ENCODE measurements at places on chromosomes 5 and 9.

GRCh38 chr5:166509085-166509484 lies 1782.4 kb upstream of the WWC1 start:
- peak; percentile 17 for DNase-seq

GRCh38 chr9:109382182-109382581 lies 61.3 kb upstream of the EPB41L4B start:
- no peak for DNase-seq

DNA sequence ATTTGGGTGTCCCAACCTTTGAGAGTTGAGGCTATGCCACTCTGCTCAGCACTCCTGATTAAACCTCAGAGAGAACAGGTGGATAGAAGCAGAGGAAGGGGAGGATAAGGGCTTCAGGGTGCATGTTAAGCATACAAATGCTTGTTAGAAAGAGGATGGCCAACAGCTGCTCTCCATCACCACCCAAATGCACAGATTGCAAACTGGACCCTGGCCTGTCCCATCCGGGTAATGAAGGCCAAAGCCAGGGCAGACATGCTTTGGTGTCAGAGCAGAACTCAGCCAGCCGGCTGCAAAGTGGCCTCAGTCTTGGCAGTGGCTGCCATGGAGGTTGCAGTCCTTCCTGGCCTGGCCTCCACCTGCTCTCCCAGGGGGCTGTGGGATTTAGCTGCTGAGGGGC lies 84.3 kb downstream of the SIL1 start:
- DNase-seq, result no peak

GRCh38 chr5:141306630-141307029 lies 2.8 kb upstream of the SLC25A2 start:
- DNase-seq, result no peak

DNA sequence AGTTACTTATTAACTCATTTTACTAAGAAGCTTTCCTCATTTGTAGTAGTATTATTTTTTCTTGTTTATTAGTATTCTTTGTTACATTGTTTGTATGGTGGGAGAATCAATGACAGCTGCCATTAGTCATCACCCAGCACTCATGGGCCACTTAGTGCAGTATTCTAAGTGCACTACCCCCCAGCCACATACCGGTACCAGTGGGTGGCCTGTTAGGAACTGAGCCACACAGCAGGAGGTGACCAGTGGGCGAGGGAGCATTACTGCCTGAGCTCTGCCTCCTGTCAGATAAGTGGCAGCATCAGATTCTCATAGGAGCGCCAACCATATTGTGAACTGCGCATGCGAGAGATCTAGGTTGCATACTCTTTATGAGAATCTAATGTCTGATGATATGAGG lies 24.2 kb upstream of the CAMLG start:
- no peak for DNase-seq

- DNase-seq, result no peak
Observed at GRCh38 chr5:102539996-102540728, 41.4 kb upstream of the SLCO6A1 start.

DNA sequence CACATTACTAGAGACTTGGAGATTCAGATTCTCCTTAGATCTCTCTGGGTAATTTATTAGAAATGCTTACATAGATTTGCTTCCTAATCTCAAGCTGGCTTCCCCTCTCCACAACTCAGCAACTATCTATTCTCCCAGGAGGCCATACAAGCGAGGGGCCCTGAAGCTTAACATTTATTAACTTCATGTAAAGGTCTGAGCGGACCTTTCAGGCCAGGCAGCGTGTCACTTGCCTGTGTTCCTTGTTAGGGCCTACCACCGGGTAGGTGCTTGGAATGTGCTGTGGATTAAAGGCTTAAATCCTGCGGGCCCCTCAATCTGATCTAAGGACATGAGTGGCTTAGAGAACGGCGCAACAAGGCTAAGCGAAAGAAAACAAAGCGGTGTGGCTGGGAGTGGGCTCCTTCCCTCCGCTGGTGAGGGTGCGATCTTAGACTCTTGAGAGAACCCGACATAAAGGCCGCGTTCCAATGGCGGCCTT lies 712 bp upstream of the HSPA4 start:
- no peak for DNase-seq

DNA sequence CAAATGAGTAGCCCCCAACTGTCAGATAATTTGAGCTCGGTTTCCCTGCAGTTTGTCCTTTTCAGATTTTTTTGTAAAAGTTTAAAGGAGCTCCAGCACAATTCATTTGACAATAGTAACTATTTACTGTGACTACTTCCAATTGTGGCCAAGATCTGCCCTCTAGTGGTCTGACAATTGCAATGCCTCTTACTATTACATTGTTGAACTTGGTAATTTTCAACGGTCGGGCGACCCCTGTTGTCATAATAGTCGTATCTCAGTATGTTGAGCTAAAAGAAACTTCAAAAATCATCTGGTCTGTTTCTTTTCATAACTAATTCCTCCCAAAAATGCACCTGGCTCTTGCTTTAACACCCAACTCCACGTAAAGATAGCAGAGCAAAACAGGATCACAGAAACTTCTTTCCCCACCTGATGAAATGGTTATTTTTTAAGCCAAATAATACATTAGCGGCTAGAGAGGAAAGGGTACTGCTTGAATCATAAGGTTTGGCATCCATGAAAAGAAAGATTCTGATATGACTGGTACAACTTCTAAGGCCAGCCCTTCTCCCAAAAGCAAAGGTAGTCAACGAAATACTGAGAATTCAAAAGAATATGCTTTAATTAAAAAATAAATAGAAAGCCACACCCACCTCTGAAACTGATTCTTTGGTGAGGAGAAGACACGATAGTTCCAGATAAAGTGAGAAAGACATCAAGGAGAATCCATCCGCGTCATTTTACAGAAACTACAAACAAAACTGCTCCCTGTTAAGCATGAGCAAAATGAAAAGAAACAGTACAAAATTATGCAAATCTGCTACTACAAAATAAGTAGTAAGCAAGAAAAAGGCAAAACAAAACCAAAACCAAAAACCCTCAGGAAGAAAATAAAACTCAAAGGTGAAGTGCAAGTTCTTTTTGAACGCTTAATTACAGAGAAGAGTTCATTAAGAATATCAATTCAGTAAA lies 76.9 kb upstream of the HTR4 start:
- DNase-seq, result peak; percentile 17

- DNase-seq, result peak; percentile 69
Observed at GRCh38 chr9:35736201-35736633, 3.8 kb downstream of the CREB3 start.

DNA sequence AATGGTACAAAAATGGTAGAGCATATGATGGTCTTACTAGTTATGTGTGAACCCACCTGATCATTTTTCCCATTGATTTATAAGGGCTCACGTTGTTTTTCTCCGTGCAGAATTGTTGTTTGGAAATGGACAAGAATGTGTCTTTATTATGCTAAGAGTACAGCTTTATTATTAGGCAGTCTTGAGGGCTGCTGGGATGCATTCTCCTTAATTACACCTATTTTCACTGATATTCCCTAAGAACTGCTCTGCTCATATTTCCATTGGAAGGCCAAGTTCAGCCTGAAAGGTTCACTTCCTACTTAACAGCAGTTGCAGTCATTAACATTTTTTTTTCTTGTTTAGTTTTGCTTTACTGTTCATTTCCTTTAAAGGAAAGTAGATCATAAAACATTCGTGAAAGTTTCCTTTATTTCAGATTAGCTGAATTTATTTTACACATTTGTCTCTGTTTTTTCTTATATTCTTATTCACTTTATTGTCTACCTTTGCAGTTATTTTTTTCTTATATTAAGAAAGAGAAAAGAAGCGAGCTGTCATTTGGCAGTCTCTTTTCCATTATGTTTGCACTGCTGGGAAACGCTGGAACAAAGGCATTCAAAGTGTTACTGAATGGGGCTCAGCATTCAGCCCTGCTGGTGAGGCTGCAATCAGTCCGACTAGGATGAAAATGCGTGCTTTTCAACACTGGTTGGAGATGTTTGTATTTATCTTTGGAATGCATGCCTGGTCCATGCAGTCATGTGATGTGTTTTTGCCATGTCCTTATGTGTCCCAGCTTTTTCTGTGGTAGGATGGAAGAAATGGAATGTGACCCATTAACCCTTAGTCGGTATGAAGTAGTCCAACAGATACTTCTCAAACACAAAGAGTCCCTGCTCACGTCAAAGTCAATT lies 602.7 kb upstream of the ZNF608 start:
- DNase-seq, result no peak

- DNase-seq, result no peak
Observed at GRCh38 chr9:113577525-113578261, 114.2 kb downstream of the RGS3 start.

DNA sequence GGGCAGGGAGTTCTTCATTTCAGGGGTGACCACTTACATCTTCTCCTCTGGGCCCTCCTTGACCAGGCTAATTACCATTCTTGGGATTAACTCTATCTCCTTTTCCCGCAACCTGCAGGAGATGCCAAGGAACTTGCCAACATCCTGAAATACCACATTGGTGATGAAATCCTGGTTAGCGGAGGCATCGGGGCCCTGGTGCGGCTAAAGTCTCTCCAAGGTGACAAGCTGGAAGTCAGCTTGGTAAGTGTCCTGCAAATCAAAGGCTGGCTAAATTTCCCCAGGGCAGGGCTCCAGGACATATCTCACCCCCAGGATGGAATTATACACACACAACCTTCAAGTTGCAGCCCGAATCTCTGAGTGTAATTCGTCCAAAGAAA lies 30.2 kb downstream of the TGFBI start:
- DNase-seq, result no peak

DNA sequence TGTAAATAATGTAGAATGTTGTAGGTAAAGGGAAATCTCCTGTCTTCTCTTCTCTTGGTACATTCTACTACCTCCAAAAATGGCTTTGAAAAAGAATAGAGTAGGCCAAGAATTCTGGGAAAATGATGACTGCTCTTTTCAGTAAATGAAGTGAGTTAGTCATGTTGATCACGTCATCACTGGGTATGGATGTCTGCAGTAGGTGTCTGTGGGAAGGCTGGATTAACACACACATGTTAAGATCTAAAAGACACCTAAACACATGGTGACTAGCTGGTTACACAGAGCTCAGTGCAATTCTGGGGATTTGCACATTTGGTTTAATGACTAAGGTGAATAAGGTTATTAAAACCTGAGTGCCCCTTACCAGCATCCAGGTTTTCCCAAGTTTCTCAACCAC lies 161.5 kb downstream of the CEP120 start:
- DNase-seq, result no peak

DNA sequence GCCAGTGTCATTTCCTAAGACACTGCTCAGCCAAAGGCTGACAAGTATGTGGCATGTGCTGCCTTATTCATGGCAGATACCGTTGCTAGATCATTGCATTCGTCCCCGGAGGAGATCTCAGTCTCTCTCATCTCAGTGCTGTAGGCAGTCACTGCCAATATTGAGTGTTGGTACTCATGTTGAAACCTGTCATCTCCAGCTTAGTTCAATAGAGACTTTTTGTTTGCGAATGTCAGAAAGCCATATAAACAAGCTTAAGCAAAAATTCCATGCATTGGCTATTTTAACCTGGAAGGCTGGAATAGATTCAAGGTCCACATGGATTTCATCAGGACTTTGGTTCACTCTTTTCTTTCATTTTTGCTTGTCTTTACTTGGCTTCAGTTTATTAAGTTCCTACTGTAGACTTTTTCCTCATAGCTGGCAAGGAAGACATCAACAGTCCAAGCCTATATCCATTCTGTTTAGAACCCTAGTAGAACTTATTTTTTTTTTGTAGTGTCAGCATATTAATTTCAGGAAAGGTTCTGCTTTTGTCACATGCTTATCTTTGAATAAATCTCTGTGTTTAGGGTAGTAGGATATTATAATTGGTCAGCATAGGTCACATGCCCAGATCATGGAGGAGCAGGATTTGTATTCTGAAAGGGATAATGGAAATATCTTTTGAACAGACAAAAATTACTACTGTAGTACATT lies 66.8 kb downstream of the FCHO2 start:
- DNase-seq, result peak; percentile 12

- no peak for DNase-seq
Observed at GRCh38 chr9:36560771-36561170, 11.9 kb upstream of the MELK start.

- no peak for DNase-seq
Observed at GRCh38 chr9:20352591-20352990, 269.7 kb downstream of the MLLT3 start.

- DNase-seq, result no peak
Observed at GRCh38 chr5:163345216-163345615, 92.2 kb upstream of the CCNG1 start.

GRCh38 chr9:111482694-111483438 lies 1.3 kb downstream of the ECPAS start:
- DNase-seq, result peak; percentile 80

GRCh38 chr9:85575868-85576267 lies 165.9 kb downstream of the AGTPBP1 start:
- DNase-seq, result no peak

GRCh38 chr5:172802567-172803176 lies 31.4 kb upstream of the ERGIC1 start:
- no peak for DNase-seq

DNA sequence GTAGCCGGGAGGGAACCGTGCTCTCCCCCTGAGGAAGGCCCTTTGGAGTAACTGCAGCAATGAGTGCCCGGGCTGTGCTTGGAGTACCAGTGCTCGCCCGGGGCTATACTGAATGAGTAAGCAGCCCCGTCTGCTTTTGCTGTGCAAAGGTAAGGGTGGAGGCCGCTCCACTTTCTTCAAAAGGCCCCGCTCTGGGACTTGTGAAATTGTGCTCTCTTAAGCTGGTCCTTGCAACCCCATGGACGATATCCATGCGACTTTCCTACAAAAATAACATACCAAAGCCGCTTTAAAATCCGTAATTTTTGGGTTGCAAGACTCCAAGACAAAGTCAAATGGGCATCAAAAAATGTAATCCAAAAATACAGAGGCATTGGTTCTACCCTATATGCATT lies 578 bp upstream of the TNFAIP8 start:
- no peak for DNase-seq

DNA sequence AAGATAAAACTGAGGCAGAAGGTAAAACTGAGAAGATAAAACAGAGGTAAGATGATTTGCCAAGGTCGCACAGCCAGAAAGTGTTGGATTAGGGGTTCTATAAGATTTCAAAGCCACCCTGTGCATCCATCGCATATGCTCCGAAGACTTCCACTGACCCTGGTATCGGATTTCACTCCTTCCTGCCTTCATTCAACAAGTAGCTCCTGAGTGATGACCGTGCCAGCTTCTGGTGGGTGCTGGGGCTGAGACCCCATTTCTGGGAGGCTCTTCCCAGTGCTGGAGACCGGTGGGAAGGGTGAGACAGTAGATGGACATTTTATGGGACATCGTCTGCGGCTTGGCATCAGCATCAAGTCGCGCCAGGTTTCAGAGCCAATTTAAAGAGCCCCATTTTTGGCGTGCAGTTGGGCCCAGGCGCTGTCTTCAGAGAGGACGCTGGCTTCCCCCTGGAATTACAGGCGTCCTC lies 53.7 kb upstream of the DAB2IP start:
- DNase-seq, result no peak

GRCh38 chr9:34659592-34660253 lies 2.7 kb downstream of the CCL27 start:
- no peak for DNase-seq

- DNase-seq, result no peak
Observed at GRCh38 chr5:171595801-171596231, 176.4 kb downstream of the FGF18 start.

DNA sequence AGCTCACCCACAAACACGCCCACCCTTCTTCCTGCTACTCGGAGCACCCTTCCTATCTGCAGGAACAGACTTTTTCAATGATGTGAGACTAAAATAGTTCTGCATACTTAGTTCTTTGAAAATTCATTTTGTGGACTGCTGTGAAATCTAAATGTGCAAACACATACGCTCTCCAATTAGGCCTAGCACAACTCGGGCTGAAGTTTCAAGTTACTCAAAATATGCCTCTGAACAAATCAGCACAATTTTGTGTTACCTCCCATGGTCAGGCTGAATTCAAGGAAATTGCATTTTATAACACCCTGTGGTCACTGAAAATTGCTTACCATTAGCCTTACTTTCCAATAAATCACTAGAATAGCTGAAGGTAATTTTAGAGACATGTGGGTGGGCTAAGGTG lies 323.8 kb upstream of the ADCY2 start:
- no peak for DNase-seq

Data from HuH-7 (cell line).